ENCODE measurements at places on chromosomes 6 and 20.
A peak's percentile ranks its signal among the peaks of the same experiment; 100 is the strongest.

- DNase-seq = no peak
Measured at GRCh38 chr6:168195712-168196111, 116.7 kb upstream of the FRMD1 start.

GRCh38 chr6:148328876-148329555, 13.6 kb upstream of the SASH1 start:
- DNase-seq = no peak

DNA sequence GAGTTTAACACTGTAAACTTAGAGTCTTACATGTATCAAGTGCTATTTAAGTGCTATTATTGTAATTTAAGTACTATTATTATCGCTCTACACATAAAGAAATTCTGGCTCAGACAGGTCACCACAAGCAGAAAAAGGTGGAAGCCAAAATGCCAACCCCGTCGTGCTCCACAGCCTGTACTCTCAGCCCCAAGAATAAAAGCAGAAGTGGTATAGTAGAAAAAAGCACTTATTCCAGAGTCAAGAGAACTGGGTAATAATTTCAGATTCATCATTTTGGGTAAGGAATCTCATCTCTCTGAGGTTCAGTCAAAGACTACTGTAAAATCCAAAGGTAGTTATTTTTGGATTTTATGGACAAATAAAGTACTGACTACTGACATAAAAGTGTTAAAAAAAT, 943 bp downstream of the ZUP1 start:
- no peak for DNase-seq

DNA sequence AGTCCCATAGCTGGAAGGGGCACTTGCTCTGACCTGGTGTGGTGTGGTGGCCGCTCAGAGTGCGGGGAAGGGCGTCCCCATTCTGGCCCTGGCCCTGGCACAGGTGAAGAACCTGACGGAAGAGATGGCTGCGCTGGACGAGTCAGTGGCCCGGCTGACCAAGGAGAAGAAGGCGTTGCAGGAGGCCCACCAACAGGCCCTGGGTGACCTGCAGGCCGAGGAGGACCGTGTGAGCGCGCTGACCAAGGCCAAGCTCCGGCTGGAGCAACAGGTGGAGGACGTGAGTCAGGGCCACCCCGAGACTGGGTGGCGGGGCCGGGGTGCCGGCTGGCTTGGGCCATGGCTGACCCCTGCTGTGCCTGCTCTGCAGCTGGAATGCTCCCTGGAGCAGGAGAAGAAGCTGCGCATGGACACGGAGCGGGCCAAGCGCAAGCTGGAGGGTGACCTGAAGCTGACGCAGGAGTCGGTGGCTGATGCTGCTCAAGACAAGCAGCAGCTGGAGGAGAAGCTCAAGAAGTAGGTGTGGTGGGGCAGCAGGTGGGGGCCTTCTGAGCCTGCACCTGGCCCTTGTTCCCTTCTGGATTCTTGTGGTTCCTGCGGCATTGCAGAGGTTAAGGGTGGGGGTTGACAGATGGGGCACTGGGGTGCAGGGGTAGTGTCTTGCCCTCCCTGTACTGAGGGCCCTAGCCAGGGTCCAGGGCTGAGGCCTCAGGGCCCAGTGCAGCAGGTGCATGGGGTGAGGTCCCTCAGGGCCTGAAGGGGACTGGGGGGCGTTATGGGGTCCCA, 40.8 kb downstream of the MYH7B start:
- DNase-seq = no peak

GRCh38 chr6:5968817-5969734, 37.6 kb downstream of the NRN1 start:
- no peak for DNase-seq

DNA sequence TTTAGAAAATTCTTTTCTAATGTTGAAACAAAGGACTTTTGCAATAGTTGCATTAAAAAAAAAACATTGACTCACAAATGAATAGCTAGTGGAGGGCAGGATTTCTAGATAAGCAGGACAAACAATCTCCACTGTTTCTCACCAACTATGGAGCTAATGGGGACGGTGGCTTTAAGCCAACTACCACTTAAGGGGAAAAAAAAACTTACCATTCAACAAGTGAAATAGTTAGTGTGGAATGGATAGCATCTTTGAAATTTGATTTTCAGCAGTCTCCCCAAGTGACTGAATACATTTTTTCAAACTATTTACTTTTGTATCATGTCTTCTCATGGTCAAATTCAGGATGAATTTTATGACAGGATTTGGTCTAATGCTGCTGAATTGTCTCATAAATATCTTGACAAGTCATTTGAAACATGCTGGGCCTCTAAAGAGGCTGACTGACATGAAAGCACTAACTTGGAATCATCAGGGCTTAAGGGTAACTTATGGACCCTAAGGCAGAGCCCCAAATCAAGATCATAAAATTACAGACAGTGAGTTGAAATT, 100.5 kb downstream of the EYA4 start:
- no peak for DNase-seq

DNA sequence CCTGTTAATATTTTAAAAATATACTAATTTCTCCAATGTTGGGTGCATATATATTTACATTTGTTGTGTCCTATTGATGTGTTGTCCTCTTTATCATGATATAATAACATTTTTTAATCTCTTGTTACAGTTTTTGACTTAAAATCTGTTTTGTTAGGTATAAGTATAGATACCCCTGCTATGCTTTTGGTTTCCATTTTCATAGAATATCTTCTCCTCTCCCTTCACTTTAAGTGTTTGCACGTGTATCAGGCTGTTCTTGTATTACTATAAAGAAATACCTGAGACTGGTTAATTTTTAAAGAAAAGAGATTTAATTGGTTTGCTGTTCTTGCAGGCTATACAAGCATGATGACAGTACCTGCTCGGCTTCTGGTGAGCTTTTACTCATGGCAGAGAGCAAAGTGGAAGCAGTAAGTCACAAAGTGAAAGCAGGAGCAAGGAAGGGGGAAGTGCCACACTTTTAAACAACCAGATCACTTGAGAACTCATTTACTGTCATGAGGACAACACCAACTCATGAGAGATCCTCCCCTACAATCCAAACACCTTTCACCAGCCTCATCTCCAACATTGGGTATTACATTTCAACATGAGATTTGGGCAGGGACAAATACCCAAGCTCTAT, 340.5 kb upstream of the SYNCRIP start:
- DNase-seq = no peak

DNA sequence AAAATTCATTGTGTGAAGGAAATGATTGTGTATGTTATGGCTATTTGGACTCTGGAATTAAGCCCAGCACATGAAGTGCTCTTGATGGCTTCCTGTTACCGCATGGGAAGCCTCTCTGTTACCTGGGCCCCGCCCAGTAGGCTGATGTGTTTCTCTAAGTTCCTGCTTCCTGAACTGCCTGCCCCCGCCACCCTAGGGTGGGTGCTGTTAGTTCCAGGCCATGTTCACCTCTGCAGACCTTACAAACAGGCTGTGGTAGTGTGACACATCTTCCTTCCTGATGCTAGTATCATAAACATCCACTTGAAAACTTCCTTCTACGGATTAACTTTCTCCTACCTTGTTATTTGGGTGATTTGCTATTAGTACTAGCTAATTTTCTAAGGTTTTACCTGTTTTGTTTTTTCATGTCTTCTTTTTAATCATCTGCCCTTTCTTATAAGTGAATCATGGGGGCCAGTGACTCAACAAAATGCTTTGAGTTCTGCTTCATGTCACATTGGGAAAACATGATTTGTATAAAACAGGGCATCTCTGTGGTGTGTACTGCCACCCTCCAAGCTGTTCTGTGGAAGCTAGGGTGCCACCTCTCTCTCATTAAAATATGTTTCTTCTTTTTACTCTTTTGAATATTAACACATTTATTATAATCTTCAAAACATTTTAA, 40.6 kb downstream of the SH3BGRL2 start:
- DNase-seq = peak; percentile 81

DNA sequence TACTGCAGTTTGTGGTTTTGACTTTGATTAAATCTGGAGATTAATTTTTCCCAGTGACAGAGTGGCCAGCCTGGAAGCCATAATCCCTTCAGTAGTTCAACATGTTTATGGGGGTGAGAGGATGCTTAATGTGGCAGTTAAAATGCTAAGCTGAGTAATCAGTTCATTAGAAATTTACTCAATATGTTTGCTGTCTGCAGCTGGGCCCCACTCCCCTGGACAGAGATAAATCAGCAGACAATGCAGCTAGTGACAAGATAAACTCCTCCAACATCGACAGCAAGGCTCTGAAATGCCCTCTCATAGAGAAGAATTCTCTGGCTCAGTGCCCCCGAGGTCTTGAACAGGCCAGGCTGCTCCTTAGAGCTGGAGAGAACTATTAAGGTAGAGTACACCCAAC, 101.9 kb downstream of the LRFN2 start:
- DNase-seq = no peak

- DNase-seq = no peak
Measured at GRCh38 chr6:21522143-21522747, 71.3 kb upstream of the SOX4 start.

GRCh38 chr20:23129266-23129665, 43.1 kb upstream of the CD93 start:
- DNase-seq = no peak

DNA sequence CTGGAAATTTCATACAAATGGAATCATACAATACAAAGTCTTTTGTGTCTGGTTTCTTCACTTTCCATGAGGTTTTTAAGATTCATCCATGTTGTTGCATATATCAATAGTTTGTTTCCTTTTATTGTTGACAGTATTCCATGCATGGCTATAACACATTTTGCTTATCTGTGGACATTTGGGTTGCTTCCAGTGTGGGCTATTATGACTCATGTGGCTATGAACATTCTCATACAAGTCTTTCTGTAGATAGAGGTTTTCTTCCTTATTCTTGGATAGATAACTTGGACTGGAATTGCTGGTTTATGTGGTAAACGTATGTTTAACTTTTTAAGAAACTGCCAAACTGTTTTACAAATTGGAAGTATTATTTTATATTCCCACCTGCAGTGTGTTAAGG, 30.0 kb upstream of the KIF6 start:
- no peak for DNase-seq

- DNase-seq = no peak
Measured at GRCh38 chr6:29742127-29742526, 18.9 kb downstream of the HLA-F start.

GRCh38 chr20:21453690-21454089, 56.4 kb upstream of the NKX2-4 start:
- no peak for DNase-seq

DNA sequence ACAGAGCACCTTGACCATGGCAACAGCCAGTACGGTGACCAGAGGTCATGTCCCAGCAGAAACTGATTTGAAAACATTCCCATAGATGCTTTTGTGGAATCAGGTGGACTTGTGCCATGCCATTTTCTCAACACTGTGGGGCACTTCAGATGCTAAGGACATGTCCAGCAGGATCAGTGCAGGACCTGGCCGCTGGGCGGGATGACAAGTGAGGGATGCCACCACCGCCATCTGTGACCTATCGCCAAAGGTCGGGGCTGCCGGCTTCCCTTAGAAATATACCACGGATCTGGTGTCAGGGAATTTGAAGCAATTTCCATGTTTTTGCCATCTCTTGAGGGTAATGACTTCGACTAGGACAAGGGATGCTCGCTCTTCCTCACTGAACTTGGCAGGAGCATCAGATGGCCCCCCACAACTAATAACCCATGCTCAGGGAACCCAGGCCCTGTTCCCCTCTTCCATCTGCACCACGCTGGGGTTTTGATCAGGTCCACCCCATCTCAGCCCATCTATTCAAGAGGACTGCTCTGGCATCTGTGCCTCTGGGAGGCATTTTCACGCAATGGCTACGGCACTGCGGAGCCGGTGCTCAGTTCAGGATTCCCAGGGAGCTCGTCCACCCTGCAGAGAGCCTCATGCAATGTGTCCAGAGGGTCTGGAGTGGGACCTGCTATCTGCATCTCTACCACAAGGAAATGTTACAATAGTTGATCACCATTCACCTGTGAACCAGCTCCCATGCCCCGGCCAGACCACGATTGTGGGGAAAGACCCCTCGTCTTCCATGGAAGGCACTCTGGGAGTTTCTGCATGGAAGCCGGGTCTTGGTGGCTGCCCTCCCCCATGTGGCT, 302.6 kb downstream of the TAF4 start:
- no peak for DNase-seq

DNA sequence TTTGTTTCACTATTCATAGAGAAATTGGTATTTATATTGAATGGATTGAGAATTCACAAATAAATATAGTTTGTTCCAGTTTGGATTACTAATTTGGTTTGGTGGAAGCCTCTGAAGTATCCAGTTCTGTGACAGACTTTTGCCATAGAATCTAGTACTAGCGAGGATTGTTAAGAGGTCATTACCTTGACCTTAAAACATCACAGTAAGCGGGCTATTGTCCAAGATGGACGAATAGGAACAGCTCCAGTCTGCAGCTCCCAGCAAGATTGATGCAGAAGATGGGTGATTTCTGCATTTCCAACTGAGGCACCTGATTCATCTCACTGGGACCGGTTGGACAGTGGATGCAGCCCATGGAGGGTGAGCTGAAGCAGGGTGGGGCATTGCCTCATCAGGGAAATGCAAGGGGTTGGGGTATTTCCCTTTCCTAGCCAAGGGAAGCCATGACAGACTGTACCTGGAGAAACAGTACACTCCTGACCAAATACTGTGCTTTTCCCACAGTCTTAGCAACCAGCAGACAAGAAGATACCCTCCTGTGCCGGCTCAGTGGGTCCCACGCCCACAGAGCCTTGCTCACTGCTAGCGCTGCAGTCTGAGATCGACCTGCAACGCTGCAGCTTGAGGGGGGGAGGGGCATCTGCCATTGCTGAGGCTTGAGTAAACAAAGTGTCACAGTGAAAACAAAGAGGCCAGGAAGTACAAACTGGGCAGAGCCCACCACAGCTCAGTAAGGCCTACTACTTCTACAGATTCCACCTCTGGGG, 66.4 kb upstream of the NEDD9 start:
- no peak for DNase-seq

GRCh38 chr20:13683833-13684232, 45.1 kb upstream of the TASP1 start:
- no peak for DNase-seq

DNA sequence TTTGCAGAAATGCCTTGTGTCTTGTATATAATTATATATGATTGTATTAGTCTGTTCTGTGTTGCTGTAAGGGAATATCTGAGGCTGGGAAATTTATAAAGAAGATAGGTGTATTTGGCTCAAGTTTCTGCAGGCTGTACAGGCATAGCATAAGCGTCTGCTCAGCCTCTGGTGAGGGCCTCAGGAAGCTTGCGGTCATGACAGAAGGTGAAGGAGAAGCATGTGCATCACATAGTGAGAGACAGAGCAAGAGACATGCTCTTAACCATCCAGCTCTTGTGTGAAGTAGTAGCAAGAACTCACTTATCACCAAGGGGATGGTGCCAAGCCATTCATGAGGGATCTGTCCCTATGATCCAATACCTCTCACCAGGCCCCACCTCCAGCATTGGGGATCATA, 6.5 kb downstream of the DCBLD1 start:
- no peak for DNase-seq

DNA sequence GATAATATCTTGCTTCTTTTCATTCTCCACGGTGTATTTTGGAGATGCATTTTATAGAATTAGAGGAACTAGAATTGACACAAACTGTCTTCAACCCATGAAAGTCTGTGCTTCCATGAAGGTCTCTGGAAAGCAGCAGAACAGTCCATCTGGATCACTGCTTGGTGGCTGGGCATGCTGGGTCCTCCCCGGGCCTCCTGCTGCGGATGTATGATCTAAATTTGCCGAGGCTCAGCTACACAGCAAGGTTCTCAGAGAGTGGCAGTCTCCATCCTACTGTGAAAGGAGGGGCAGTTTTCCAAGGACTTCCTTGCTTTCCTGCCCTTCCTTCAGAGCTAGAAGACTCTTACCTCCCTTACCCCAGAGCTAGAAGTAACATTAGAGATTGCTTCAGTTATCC, 15.1 kb downstream of the PKIG start:
- DNase-seq = no peak

GRCh38 chr6:29631860-29632731, 887 bp downstream of the GABBR1 start:
- DNase-seq = peak; percentile 83

- DNase-seq = no peak
Measured at GRCh38 chr6:156587071-156587470, 190.1 kb upstream of the ARID1B start.

Data from CD4-positive, alpha-beta T cell treated with Interleukin-17A for 4 hours (primary cell).